ENCODE measurements at places on chromosomes 7 and 10.

- DNase-seq, result no peak
These were observed 61.7 kb upstream of the PPIF start for GRCh38 chr10:79285315-79286197.

DNA sequence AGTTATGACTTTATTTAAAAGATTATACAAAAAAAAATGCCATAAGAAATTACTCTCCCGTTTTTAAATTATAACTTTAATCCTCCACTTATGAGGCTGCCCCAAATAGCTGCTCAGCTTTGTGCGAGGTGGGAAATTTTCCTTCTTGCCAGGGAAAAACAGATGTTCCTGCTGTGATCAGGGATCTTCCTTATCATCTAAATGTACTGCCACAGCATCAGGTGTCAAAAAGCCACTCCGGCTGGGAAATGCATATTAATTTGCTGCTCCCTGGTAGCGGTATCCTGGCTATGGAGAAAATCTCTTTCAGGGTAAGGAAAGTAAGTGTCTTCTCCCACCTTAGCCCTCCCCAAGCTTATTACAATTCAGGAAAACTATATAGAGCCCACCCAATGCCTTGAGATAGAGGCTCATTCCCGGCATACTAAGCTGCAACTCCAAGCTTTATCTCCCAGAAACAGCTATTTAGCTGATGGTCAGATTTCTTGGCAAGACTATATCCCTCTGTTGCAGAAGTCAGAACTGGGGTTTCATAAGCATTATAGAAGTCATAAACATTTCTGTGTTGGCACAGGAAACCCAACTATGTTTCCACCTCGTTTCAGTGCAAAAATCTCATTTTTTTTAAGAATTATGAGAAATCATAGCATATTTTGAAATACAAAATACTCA is 360.4 kb downstream of the PARD3 start:
- DNase-seq, result peak; percentile 16

DNA sequence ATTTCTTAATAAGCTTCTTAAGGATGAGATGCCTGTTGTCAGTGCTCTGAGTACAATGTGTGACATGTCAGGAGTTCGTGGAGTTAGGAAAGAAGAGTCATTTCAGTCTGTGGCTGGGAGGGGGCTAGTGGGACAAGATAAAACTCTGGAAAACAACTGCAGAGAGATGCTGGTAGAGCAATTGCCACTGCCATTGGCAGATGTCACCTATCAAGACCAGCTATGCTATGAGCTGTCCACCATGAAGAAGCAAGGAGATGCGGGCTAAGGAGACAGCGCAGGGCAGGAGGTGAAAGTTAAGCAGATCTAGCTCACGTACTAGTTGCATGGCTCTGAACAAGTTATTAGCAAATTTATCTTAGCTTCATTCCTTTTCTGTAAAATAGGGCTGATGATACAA is 756.7 kb downstream of the KCNMA1 start:
- no peak for DNase-seq

DNA sequence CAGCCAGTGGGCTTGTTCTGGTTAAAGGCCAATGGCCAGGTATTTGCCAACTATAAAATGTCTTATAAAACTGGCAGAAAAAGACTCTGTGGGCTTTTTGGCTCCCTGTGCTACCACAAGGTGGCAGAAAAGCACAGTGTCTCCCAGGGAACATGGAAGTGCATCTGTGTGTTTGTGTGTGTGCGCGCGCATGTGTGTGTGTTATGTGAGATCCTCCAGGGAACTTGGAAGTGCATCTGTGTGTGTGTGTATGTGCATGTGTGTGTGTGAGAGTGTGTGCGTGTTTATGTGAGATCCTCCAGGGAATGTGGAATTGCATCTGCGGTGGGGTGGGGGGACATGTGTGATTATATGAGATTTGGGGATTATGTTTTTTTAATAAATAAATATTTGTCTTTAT is 30.2 kb upstream of the ABI1 start:
- peak; percentile 66 for DNase-seq

DNA sequence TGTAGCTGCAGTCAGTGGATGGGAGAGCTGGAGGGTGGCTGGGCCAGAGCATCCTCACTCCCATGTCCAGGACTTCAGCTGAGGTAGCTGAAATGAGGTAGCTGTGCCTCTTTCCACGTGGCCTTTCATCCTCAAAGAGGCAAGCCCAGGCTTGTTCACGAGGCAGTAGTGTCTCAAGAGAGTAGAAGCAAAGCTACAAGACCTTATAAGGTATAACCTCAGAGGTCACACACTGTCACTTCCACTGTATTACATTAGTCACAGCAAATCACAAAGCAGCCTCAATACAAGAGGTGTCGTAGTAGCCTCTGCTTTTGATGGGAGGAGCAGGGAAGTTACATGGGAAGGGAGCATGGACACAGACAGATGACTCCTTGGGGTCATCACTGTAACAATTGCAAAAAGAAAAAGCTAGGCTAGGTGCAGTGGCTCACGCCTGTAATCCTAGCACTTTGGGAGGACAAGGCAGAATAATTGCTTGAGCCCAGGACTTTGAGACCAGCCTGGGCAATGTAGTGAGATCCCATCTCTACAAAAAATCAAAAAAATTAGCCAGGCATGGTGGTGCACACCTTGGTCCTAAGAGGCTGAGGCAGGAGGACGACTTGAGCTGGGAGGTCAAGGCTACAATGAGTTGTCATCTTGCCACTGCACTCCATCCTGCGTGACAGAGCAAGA is 97.5 kb downstream of the SKIDA1 start:
- no peak for DNase-seq

DNA sequence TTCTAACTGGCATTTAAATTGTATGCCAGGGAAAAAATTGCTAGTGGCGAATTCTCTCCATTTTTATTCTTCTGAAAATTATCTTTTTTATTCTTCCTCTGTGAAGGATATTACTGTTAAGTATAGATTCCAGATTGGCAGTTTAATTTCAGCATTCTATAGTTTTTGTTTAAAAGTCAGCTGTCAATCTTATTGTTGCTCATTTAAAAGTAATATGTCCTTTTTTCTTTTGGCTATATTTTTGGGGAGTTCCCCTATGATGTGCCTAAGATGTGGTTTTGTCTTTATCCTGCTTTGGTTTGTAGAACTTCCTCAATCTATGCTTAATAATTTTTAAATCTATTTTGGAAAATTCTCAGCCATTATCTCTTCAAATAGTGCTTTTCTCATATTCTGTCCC is 135.9 kb downstream of the ARHGAP12 start:
- no peak for DNase-seq

DNA sequence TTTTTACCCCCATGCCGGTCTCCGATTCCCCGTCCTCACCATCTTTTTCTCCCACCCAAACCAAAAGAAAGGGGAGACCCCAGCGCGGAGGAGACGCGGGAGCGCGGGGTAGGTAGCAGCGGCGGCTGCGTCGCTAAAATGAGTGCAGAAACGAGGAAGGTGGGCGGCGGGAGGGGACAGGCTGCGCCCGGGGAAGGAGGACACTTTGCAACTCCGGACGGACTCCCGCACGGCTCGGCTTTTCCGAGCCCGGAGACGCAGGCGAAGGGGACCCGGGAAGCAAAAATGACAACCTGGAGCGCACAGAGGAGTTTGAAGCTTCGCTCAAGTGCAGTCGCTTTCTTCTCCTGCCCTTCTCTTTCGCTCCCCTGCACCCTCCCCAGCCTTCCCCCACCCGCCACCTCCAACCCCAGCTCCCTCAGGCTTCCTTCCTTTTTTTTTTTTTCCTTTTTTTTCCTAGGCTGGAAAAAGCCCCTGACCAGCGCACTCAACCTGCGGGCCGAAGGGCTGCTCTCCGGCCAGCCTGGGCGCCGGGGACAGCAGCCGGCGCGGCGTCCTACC is 453 bp downstream of the SFMBT2 start:
- DNase-seq, result no peak

DNA sequence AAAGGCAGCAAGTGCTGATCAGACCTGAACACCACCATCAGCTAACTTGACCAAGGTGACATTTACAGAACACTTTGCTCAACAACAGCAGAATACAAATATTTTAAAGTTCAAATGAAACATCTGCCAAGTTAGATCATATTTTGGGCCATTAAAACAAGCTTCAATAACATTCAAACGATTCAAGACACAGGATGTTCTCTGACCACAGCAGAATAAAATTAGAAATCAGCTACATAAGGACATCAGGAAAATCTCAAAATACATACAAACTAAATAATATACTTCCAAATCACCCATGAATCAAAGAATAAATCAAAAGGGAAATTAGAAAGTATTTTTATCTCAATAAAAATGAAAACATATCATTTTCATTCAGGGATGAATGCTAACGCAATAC is 173.0 kb downstream of the PKD1L1 start:
- DNase-seq, result no peak

Measured in endothelial cell of umbilical vein (primary cell).